Stimulated activated CD4-positive, alpha-beta T cell treated with anti-CD3 and anti-CD28 coated beads, Interleukin-4, amount 100 ng/mL, for 24 hours (primary cell): ENCODE measurements at places on chromosomes 13 and 19.
A peak's percentile ranks its signal among the peaks of the same experiment; 100 is the strongest.

GRCh38 chr19:43667126-43667875, 2.7 kb downstream of the PLAUR start:
- no peak for DNase-seq

- DNase-seq = no peak
These were observed 31.8 kb downstream of the TFDP1 start for GRCh38 chr13:113616281-113616906.

- DNase-seq = peak; percentile 25
These were observed 1.3 kb downstream of the DNAJB1 start for GRCh38 chr19:14516746-14517438.

DNA sequence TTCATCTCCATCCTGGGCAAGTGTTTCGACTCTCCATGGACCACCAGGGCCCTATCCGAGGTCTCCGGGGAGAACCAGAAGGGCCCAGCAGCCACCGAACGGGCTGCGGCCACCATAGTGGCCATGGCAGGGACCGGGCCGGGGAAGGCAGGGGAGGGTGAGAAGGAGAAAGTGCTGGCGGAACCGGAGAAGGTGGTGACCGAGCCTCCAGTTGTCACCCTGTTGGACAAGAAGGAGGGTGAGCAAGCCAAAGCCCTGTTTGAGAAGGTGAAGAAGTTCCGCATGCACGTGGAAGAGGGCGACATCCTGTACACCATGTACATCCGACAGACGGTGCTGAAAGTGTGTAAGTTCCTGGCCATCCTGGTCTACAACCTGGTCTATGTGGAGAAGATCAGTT, 4.7 kb upstream of the MAP2K7 start:
- DNase-seq = no peak

DNA sequence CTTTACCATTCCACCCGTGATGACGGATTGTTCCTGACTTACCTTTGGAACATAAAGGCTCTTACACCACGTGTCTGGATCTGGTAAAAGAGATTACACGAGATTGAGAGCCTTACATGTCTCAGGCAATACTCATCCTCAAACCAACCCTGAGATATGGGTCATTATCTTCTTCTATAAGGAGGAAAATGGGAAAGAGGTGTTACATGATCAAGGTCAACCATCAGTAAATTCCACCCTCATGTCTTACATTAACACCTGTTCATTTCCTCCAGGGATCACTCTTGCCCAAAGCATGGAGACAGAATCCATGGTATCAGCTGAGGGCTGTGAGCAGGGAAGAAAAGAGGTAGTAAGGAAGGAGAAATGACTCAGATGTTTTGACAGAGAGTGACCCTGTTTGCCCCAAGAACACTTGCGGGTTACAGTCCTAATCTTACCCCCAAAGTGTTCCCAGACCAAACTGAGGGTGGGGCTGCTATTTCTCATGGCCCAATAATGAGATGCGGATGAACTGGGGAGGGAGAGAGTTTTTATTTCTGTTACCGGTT, 19.6 kb downstream of the LILRB4 start:
- DNase-seq = no peak

- no peak for DNase-seq
These were observed 8.2 kb downstream of the AP2A1 start for GRCh38 chr19:49774969-49775368.

DNA sequence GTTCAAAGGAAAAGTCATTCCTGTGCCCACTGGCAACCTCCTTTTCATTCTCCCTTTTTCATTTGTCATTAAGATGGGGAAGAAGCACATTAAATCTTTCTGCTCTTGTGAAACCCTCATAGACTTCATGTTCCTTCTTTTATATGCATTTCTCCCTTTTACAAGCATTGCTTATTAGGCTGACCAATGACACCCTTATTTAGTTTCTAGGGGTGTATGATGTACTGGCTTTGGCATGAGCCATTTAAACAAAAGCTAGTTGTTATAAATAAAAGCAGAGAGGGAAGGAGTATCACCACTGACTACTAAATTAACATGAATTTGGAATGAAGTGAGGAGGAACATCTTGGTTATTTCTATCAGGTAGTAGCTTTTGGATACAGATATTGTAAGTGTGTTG, 68.2 kb upstream of the PCDH9 start:
- no peak for DNase-seq

DNA sequence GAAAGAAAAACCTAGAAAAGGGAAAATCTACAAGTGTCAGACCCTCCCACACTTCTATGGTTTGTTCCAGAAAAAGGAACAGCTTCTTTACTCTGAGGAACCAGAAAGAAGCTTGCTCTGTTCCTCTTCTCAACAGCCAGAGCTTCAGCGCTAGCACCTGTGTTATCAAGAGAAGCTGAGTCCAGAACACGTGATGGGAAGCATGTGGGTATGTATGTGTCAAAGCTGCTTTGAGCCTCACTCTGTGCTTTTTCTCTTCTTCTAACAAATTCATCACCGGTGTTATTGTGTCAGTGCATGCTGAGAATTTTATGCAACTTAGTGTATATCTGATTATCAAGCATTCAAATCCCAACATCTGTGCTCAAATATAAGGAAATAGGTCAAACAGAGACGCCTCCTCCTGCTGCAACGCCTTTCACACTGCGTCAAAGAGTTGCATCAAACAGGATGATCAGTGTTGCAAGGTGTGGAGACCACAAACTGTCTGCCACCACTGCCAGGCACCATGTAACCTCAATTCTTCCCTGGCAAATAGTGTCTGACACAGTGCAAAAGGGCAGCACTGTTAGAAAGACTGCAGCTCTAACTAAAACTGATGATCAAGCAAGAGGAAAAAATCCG, 83.9 kb downstream of the LRRC63 start:
- peak; percentile 46 for DNase-seq

DNA sequence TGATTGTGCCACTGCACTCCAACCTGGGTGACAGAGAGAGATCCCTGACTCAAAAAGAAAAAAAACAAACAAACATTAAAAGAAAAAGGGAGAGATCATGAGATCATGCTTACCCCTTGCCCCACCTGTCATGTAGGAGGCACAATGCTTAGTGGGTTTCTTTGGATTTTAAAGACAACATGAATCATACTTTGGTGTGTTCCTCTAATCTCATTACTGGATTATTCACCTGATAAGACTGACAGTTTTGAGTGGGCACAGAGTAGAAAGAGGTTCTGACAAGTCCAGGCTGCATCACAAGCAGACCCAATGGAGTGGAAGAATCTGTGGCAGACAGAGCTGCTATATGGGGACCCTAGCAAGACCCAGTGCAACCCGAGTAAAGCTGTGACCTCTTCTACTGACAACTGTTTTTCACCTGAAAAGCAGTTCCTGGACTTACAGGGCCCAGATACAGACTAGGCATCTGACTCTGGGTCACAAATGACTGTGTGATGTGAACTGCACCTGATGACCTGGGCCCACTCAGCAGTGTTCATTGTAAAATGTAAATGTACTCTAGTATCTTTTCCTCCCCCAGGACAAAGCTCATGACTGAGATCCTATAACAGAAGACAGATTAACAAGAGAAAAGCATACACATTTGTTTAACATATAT, 28.9 kb upstream of the USP12 start:
- no peak for DNase-seq

GRCh38 chr13:93462151-93462550, 235.5 kb downstream of the GPC6 start:
- no peak for DNase-seq

DNA sequence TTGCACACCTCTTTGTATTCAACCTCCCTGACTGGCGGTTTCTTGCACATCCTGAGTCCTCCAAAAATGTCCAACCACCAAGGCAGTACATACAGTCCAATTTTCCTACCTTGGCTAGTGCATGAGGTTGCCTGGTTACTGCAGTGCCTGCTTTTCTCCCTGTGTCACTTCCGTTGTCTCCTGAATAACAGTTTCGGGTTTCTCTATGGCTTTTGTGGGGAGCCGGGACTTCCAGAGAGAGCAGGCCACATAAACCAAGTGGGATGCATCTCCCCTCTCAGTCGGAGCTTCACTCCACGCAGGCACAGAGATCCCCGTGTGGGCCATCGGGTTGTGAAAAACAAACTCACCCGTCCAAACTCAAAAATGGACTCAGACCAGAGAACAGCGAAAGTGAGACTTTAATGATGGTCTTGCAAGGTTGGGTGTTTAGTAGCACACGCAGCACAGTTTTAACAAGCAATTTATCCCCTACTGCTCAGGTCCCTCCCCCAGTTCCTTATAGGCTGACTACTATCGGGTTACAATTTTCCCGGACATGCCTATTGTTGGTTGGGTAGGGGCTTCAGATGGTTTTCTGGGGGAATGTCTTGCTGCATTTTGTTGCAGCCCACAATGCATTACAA, 173.1 kb downstream of the POU4F1 start:
- DNase-seq = no peak

- DNase-seq = no peak
These were observed 291.9 kb upstream of the HTR2A start for GRCh38 chr13:47188802-47189201.

GRCh38 chr19:9786342-9786741, 17.8 kb upstream of the ZNF846 start:
- no peak for DNase-seq

DNA sequence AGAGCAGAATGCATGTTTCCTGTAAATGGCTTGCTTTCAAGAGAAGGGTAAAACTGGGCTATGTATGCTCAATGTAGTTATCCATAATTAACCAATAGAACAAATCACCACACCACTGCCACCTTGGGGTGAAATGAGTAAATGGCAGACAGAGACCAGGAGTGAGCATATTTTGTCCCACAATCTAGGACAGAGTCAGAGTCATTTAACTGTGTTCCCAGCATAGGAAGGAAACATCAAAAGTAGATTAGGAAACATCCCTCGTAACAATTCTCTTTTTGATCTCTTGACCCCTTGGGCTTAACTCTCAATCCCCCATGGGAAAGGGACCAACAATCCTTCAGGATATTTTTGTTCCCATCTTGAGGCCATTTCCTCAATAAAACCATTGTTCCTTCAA, 224.8 kb downstream of the NHLRC3 start:
- peak; percentile 53 for DNase-seq

GRCh38 chr13:26449063-26449848, 108.2 kb upstream of the WASF3 start:
- no peak for DNase-seq

GRCh38 chr19:13034636-13035035, 39.4 kb downstream of the NFIX start:
- no peak for DNase-seq

DNA sequence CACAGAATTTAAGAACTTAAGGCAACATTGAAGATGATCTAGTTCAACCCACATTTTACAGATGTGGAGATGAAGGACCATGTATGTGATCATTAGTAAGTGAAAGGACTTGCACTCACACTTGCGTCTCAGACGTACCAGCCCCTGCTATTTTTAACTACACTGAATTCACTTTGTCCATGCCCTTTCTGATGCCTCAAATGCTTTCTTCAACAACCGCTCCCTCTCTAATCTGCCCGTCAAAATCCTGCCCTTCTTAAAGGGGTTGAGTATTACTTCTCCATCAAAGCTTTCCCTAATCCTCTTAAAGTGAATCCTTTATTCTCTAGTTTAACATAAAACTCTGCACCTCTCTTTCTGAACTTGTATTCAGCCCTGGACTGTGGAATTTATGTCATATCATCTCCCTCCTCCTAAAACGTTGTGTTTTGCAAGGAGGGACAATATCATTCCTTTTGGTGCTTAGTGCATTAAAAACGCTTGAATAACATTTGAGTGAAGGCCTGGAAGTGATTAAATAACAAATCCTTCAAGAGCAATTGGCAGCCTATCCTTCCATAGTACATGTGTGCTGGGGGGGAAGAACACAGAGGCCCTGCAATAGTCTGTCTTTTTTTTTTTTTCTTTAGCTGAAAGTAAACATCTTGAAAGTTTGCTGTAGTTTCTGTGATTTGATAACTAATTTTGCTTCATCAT, 493.3 kb downstream of the LMO7 start:
- DNase-seq = no peak

DNA sequence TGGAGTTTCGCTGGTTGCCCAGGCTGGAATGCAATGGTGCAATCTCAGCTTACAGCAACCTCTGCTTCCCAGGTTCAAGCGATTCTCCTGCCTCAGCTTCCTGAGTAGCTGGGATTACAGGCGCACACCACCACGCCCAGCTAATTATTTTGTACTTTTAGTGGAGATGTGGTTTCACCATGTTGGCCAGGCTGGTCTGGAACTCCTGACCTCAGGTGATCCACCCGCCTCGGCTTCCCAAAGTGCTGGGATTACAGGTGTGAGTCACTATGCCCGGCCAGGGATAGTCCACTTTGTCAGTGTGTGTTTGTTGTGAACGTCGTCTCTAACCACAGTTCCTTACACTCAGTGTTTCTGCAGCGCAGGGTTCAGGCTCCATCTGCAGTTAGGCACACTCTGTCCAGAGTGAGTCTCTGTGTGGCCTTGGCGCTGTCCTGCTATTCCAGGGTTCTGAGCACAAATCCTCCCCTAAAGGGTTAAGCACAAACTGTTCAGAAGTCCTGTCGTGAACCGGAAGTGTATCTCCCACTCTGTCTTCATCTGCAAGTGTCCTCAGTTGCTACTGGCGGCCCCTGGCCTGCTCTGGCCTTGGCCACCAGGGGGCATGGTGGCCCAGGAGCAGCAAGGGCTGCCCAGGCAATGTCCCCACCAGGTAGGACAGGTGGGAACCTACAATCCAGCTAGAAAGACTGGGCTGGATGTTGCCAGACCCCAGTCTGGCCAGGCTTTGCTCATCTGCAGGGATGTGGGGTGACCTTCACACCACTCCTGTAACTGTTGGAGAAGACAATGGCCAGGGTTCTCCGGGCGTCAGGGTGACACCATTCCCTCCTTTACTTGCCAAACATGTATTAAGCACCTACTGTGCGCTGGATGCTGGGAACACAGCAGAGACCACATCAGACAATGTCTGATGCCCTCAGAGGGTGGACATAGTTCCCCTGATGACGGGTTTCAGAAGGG, 38.8 kb upstream of the GATAD2A start:
- peak; percentile 69 for DNase-seq

DNA sequence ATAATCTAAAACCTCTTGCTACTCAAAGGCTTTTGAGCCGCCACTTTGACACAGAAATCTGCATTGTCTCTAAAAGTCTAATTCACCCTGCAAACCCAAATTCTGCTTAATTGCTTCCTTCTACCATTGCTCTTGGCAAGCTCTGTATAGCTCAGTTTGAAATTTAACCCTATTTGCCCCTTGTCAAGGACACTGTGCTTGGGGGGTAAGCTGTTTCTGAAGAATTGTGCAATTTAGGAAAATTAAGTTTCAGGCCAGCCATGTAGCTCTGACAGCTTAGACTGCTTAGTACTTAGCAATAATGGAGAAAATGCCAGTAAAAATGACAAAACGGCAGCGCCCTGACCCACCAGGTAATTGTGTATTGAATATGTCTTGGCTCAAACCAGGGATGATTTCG, 282.2 kb downstream of the OLFM4 start:
- no peak for DNase-seq

DNA sequence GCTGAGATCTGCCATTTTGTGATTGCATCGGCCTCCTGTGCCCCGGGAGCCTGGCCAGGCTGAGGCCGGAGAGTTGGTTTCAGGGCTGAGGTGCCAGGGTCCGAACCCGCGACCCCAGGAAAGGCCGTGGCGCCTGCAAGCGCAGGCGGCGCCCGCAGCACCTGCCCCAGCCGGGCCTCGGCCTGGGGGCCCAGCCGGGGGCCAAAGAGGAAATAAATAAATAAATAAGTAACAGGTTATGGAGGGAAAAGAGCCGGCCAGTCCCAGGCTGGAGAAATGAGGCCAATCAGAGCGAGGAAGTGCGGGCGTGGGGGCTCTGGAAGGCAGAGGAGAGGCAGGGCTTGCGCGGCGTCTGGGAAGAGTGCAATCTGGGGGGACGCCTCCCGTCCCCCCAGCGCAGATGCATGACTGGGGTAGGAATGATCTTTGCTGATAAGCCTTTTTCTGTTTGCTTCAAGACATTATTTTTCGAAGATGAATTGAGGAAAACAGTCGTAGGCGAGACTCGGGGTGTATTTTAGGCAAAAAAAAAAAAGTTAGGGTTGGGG, 145.6 kb upstream of the ZNF536 start:
- no peak for DNase-seq
